ENCODE measurements at places on chromosomes 4 and X.

GRCh38 chr4:8581094-8581861, 1.1 kb downstream of the GPR78 start:
- no peak for DNase-seq

DNA sequence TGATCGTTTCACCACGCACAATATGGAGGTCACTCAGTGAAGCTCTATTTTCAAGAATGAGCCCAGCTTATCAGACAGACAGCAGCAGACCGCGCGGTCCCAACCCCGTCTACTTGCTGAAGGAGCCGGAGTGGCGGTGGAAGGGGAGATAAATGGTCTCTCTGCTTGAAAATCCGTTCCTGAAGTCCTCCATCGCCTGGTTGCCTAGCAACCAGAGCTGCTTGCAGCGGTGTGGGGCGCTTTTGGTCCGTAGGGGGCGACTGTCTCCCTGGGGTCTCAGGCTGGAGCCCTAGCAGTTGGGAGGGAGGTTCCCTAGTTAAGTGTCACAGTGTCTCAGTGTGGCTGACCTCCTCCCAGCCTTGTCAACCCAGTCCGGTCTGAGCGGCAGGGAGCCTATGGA, 8.3 kb upstream of the DLG3 start:
- DNase-seq: no peak

GRCh38 chrX:2933125-2933900, 4.2 kb upstream of the ARSD start:
- DNase-seq: no peak

DNA sequence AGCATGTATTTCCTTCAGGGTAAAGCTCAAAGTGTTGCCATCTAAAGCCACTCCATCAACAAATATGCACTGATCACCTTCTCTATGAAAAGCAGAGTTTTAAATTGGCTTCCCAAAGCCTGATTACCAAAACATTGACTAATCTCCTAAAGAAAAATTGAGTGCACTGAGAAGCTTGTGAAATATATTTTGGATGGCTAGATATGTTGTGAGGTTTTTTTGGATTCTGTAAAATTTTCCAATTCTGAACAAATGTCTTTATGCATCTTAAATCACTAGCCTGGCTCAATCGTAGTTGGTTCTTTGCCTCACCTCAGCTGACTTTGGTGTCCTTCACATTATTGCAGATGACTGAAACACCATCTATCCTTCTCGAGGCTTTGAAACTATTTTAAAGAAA, 14.9 kb upstream of the EXOSC9 start:
- DNase-seq: no peak

DNA sequence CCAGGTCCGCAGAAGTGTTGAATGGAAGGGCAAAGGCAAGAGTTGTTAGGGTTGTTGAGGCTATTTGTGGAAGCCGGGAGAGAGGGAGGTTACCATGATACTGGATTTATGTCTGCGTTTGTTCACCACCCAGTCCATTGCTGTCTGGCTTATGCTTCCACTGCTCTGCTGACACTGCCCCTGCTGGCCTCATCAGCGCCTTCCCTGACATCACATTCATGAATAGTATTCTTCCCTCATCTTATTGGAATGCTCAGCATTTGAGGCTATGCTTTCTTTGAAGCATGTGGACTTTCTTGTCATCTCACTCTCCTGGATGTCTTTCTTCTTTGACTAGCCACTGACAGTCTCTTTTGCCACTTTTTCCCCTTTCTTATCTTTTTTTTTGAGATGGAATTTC, 10.3 kb downstream of the GNL3L start:
- no peak for DNase-seq

- DNase-seq: no peak
Measured at GRCh38 chrX:97539970-97540519, 656.3 kb downstream of the RPA4 start.

DNA sequence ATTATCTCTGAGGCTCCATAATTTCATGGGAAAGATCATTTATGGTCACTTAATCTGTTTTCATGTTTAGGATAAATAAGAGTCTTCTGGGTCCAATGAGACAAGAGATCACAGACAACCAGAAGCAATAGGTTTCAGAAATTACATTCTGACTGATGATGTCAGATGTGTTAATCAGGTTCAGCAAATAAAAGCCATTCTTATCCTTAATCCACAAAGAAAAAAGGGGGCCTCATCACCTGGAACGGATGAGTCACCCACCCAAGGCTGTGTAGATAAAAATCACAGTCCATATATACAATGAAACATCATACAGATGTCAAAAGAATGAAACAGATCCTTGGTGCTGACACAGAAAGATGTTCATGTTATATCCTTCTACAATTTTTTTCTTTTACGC, 36.6 kb downstream of the SYTL4 start:
- DNase-seq: no peak

- no peak for DNase-seq
Measured at GRCh38 chrX:36909676-36910030, 98.5 kb upstream of the FAM47C start.

DNA sequence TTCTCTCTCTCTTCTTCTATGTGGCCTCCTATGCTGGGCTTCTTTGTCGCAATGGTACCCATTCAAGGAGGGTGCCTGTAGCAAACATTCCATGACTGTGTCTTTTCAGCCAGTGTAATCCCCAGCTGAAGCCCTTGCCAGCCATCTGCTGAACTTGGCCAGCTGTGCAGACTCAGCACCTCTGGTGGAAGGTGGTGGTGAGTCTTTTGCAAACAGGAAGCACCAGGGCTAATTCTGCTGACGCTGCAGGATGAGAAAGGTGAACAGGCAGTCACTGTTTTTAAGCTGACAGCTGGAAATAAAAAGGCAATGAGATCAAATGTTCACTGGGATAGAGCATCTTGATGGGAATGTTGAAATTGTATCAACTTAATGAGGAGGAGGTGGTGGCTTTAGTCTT, 298.7 kb upstream of the CLNK start:
- DNase-seq: no peak

DNA sequence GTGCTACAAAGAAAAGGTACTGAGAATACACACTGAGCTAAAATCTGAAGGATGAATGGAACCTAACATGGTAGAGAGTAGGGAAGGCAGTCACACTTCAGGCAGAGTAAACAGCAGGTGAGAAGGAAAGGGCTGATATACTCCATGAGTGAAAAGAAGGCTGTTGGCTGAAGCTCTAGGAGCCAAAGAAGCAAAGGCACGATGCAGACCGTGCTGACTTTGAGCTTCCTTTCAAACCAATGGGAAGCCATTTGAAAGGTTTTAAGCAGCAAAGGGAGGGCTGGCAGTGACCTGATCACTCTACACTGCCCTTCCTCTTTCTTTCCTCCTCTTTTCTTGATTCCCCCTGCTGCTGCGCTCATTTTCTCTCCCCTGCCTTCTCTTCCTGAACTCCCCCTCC, 66.4 kb downstream of the TMEM154 start:
- no peak for DNase-seq

DNA sequence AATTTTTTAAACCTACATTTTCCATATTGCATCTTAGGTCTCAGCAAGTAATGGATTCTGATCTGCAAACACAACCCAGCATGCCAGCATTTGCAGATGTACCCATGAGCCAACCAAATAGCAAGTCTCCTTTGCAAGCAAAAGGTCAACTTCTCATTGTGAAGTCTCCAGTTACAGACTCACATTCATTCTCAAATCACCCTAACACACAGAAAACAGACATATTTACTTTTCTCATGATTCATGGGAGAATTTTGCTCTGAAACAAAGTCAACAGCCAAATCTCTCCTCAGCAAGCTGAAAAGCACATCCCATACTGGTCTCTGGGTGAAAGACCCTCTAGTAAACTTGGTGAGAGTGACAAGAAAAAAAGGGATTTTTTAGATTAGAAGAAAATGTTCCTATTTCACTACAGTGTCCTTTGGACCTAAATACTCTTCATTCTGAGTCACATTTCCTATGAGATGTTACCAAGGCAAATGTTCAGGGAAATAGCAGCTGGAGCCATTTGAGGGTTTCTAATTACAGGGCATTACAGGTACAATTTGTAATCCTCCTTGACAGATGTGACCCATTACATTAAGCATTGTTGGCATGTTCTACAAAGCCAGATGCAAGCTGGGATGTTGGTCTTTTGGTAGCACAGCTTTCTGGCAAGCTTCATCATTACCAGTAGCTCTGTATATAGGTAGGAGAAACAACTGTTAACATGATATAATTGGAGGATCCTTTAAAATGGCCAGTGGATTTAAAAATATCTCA, 383.3 kb downstream of the SMARCA1 start:
- no peak for DNase-seq

- no peak for DNase-seq
Measured at GRCh38 chr4:162661913-162662312, 498.1 kb upstream of the FSTL5 start.

GRCh38 chrX:46681849-46682248, 77.1 kb downstream of the SLC9A7 start:
- DNase-seq: no peak

- DNase-seq: no peak
Measured at GRCh38 chr4:22514001-22514400, 1.9 kb downstream of the ADGRA3 start.

- no peak for DNase-seq
Measured at GRCh38 chr4:8908206-8908893, 36.7 kb upstream of the HMX1 start.

DNA sequence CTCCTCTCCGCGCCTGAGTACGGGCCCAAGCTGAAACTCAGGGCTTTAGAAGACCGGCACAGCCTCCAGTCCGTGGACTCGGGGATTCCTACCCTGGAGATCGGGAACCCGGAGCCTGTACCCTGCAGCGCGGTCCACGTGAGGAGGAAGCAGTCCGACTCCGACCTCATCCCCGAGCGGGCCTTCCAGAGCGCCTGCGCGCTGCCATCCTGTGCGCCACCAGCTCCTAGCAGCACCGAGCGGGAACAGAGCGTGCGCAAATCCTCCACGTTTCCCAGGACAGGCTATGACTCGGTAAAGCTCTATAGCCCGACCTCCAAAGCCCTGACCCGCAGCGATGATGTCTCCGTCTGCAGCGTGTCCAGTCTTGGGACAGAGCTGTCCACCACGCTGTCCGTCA, 13.9 kb downstream of the TBC1D14 start:
- DNase-seq: no peak

GRCh38 chr4:143654571-143654970, 45.9 kb downstream of the FREM3 start:
- DNase-seq: no peak
